ENCODE measurements at places on chromosomes 2 and 18.

DNA sequence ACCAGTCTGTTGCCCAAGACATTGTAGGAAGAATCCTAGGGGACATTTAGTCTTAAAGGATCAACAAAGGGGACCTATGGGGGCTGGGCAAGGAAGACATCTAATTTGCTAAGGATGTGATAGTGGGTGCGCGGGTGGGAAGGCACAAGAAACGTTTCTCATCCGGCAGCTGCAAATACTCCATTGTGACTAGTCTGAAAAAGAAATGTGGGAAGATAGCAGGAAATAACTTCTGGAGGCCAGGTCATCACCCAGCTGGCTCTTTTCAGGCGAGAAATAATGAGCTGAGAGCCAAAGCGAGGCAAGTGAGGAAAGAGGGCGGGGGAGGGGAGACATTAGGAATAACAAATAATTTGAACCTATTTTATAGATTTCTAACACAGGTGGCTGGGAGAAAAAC is 70.3 kb upstream of the NCK2 start:
- no peak for DNase-seq

DNA sequence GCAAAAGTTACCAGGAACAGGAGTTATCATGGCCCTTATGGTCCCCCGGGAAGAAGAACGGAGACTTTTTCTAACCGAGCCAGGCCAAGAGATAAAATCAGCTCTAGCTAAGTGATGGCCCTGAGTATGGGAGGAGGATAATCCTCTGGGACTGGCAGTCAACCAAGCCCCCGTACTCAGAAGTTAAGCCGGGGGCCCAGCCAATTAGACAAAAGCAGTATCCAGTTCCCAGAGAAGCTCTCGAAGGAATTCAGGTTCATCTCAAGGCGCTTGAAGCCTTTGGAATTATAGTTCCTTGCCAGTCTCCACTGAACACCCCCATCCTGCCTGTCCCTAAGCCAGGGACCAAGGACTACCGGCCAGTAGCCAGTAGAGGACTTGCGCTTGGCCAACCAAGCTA is 365.3 kb upstream of the TCF4 start:
- DNase-seq = no peak

GRCh38 chr18:52152036-52152435 is 188.0 kb upstream of the DCC start:
- no peak for DNase-seq

- peak; percentile 79 for DNase-seq
These were observed 5.9 kb downstream of the SCYGR3 start for GRCh38 chr2:227608561-227609338.

GRCh38 chr2:175552902-175553301 is 371.4 kb upstream of the ATP5MC3 start:
- DNase-seq = peak; percentile 78

- DNase-seq = no peak
These were observed 147.1 kb downstream of the NOL4 start for GRCh38 chr18:34077599-34077998.

DNA sequence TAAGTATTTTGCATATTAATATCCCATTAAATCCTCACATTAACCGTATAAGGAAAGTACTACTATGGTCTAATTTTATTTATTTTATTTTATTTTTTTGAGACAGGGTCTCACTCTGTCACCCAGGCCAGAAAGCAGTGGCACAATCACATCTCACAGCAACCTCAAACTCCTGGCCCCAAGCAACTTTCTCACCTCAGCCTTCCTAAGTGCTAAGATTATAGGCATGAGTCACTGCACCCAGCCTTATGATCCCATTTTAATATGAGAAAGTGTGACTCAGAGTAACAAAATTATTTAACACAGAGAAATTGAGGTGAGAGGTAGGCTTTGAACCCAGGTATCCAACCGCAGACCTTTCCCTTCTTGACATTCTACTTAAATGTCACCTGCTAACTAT is 330.0 kb upstream of the POU3F3 start:
- DNase-seq = no peak

DNA sequence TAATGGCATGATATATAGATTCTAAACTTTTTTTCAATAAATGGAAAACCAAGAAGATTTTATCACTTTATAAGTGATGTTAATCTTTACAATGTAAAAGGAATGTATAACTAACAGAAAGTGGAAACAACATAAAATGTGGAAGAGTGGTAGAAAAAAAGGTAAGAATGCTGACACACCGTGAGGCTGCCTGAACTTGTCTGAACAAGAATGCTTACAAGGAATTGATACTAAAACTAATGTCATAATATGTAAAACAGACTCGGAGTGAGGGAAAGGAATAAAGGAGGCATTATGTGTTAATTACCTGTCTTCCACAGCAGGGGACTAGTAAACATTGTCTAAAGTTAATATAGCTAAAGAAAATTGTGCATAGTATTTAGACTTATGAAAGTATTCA is 958.8 kb upstream of the TMEFF2 start:
- no peak for DNase-seq

DNA sequence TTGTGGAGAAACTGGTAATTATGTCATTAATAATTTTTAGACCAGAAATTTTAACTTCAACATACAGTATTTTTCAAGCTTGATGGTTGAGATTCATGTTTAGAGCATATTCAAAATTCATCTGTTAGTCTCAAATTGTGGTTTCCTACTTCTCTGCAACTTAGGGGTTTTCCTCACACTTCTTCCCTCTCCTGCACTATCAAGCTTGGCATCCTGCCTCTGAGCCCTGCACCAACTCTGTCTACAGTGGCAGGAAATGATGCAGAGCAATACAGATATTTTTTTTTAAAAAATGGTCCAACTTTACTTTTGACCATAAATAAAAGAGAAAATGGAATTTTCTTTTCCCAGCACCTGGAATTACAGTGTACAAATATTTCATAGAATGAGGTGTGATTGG is 247.3 kb downstream of the NUP35 start:
- no peak for DNase-seq

DNA sequence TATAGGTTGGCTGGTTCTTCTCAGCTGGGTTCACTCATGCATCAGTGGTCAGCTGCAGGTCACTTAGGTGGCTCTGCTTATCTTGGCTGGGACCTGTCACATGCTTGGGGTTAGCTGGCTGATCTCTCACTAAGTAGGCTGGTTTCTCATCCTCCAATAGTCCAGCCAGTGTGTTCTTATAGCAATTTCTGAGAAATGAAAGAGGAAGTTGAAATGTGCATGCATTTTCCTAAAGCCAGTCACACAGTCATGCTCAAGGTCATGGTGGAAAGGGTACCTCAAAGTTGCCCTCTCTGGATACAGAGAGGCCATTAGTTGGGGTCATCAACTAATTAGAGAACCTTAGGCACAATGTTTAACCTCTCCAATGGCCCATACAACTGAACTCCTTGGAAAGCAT is 64.4 kb downstream of the KLHL29 start:
- DNase-seq = peak; percentile 68

DNA sequence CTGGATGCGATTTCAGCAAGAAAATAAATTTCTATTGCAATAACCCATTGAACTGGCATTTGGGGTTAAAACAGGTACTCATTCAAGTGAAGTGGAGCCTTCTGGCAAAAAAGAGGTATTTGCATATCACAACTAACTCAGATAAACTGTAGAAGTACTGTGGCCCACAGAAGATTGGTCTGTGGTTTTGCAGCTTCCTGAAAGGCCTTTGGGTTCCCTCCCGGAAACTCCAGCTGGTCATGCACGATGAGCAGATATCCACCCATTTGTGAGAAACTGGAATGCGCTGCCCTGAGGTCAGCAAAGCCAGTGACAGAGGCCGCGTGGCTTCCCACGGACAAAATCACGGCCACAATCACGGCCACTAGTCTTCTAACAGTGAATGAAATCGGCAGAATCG is 106.3 kb downstream of the EPHA4 start:
- DNase-seq = peak; percentile 50

GRCh38 chr2:204452464-204453023 is 92.7 kb upstream of the PARD3B start:
- no peak for DNase-seq

- no peak for DNase-seq
These were observed 24.8 kb downstream of the GAREM1 start for GRCh38 chr18:32445846-32446245.

DNA sequence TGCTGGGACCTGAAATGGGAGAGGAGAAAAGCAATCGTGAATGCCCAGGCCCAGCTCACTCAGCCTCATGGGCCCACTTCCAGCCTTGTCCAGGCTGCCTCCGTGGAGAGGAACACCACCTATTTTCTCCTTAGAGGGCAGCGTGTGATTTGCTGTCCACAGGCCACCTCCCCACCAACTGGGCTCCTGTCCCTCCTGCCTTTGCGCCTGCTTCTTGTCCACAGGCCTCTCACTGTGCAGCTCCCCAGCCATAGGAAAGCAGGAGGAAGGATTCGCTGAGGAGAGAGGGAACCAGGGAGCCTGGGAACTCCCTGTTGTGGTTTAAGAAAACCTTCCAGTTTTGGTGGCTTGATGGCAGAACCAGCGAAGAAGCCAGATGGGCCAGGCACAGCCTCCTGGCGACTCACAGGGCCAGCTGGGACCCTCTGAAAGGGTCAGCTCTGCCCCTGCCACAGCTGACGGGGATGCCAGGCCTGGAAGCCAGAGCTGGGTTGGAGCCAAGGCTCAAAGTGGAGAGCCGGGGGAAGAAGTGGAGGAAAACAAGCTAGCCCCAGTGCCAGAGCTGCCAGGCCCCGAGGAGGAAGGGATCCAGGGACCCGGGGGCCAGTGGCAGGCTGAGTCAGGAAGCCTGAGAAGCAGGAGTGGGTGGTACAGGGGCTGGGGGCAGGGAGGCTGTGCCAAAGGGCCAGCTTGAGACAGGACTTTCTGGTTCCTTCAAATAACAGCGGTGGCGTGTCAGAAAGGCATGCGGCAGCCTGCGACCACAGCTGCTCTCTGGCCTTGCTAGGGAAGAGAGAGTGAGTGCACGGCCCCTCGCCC is 9.9 kb downstream of the TMBIM1 start:
- peak; percentile 75 for DNase-seq

GRCh38 chr2:130372055-130372832 is 16.4 kb downstream of the PTPN18 start:
- peak; percentile 97 for DNase-seq

DNA sequence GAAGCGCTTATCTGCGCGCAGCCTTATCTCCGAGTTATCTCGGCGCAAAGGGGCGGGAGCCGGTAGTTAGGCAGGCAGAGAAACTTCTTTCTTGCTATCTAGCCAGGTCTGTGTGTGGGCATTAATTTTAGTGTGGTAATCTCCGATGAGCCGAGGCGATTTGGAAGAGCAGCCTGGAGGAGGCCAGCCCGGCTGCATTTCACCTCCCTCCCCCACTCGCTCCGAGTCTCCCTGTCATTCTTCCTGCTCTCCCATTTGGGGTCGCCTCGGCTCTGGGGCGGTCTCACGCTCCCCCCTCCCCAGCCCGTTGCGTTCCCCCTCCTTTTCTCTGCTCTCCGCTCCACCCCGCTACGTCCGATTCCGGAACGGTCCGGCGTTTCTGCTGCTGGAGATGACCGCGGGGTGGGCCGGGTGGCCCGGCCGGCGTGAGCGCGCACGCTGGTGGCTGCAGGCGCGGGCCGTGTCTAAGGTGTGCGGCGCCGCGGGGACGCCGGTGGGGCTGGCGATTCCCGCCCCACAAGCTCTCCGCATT is 566 bp downstream of the GATA6 start:
- DNase-seq = no peak

DNA sequence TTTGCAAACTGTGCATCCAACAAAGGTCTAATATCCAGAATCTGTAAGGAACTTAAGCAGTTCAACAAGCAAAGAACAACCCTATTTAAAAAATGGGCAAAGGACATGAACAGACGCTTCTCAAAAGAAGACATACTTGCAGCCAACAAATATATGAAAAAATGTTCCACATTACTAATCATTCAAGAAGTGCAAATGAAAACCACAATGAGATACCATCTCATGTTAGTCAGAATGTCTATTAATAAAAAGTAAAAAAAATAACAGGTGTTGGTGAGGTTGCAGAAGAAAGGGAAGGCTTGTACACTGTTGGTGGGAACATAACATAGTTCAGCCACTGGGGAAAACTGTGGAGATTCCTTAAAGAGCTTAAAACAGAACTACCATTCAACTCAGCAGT is 126.2 kb downstream of the NAT8 start:
- no peak for DNase-seq

GRCh38 chr2:182904844-182905243 is 38.4 kb upstream of the FRZB start:
- no peak for DNase-seq

DNA sequence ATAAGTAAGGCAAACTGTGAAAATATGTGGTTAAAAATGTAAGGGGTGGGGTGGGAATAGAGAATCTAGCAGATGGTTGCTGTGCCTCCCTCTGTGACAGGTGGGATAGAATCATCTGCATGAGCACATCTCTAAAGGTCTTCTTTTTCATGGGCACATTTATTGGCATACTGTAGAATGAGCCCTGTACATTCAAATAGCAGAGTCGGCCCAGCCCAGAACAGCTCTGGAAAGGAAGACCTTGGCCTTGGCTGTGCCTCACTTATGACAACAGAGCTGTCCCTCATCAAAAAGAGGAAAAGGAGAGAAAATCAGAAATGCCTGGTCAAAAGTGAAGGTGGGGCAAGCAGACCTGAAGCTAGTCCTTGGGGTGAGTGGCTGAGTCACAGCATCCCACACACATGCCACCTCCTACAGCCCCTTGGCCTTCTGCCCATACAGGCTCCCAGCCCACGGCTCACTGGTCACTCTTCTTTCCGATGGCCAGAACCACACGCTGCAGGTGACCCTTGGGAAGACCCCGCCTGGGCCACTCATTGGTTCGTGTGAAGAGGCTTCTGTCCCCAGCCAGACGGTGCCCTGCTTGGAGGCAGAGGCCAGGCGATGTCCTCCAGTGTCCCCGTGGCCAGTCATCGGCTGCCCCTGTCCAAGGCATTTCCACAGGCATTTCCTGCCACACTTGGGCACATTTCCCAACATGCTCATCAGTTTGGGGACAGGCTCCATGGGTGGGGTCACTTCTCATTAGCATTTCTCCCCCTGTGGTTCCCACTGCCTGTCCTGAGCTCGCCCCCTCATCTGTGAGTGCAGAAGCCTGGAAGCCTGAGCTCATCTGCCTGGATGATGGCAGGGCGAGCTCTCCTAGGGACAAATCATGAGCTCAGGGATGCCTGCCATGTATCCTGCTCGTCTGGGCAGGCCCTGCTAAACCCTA is 113.6 kb downstream of the MCFD2 start:
- DNase-seq = peak; percentile 29

DNA sequence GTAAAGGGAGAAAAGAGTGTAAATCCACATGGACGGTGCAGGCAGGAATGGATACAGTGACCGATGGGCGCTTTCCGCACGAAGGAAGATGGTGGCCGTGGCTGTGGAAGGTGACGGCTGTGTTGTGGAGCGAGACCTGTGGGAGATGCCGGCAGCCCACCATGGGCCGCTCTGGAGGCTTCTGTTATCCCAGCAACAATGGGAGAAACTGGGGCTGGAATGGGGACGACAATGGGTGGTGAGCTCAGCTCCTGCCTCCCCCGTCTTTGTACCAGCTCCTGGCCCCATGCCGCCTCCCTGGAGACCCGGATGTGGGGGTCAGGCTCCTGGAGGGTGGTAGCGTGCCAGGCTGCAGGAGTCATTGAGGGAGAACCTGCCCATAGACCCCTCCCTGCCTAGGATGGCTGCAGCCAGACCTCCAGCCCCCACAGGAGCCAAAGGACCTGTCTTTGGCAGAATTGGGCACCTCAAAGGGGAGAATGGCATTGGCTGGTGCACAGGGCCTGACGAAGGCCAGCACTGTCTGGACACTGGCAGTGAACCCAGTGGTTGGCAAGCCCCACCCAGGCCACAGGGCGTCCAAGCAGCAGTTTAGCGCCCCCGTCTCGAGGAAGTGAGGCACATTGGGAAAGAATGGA is 72.6 kb downstream of the SLC66A2 start:
- no peak for DNase-seq
